ENCODE measurements at places on chromosomes 1 and 21. TPM values are rescaled to one million over a fixed set of nuclear protein-coding genes. Genes with fewer than 3 reads are reported as not detected.

The ZBTB8A gene
- total RNA-seq: 10.6 TPM

The HHIPL2 gene
- 0.88 TPM for total RNA-seq

The DNAJC28 gene
- 4.0 TPM for total RNA-seq

The GSTM1 gene
- total RNA-seq: not detected

The TRAF3IP3 gene
- not detected for total RNA-seq

The TFF1 gene
- not detected for total RNA-seq

The PDZK1 gene
- total RNA-seq: 0.29 TPM

The HSD3B2 gene
- not detected for total RNA-seq

The TGFB2 gene
- 12.7 TPM for total RNA-seq

The RCAN3 gene
- total RNA-seq: 3.5 TPM

The NBPF9 gene
- 25.3 TPM for total RNA-seq

The C1orf185 gene
- not detected for total RNA-seq

The ACTN2 gene
- not detected for total RNA-seq

The FALEC gene
- total RNA-seq: 0.36 TPM

The PLA2G2A gene
- not detected for total RNA-seq

The HLX gene
- 9.0 TPM for total RNA-seq

The ZMPSTE24 gene
- 77.2 TPM for total RNA-seq

Measured in osteoblast (primary cell).